ENCODE measurements at places on chromosomes 7 and 10. TPM values are rescaled to one million over a fixed set of nuclear protein-coding genes. Genes with fewer than 3 reads are reported as not detected.

SVIL gene
- 78.1 TPM for total RNA-seq

GPR26 gene
- total RNA-seq, result not detected

SYT15B gene
- total RNA-seq, result 0.65 TPM

TMEM213 gene
- not detected for total RNA-seq

DNAJB12 gene
- total RNA-seq, result 42.9 TPM

PBLD gene
- total RNA-seq, result 4.6 TPM

LRRC61 gene
- total RNA-seq, result 2.0 TPM

Data from vein endothelial cell (primary cell).